ENCODE measurements at places on chromosomes 6 and 20.
A peak's percentile ranks its signal among the peaks of the same experiment; 100 is the strongest.

GRCh38 chr6:1591243-1591642 is 18.5 kb upstream of the FOXC1 start:
- DNase-seq, result no peak

DNA sequence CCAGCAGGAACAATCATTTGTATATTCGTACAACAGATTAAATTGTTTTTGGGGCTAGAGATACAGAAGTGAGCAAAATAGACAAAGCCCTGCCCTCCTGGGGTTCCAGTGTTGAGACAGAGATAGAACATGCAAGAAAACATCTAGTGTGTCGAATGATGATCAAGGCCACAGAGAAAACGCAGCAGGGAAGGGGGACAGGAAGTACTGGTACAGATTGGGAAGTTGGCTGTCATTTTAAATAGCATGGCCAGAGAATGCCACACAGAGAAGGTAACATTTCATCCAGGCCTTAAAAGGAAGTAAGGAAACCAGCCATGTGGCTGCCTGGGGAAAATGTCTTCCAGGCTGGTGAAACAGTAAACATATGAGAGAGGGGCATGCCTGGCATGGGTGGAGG is 202.6 kb upstream of the MYLIP start:
- DNase-seq, result peak; percentile 8

DNA sequence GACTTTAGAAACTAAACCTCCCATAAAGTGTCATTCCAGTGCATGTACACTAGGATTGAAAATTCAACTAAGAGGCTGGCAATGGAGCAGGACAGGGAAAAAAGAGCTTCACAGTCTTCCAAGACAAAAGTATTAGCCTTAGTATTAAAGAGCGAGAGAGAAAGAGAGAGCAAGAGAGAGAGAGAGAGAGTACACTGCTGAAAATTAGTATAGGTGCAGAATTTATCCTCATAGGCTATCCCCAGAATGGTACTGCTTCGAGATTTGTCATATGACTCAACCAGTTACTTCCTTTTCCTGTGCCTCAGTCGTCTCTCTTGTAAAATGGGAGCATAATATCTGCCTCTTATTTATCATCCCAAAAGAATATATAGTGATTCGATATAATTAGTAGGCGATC is 543.2 kb upstream of the JARID2 start:
- no peak for DNase-seq

- DNase-seq, result peak; percentile 82
Observed at GRCh38 chr6:46781478-46782378, 11.5 kb upstream of the MEP1A start.

DNA sequence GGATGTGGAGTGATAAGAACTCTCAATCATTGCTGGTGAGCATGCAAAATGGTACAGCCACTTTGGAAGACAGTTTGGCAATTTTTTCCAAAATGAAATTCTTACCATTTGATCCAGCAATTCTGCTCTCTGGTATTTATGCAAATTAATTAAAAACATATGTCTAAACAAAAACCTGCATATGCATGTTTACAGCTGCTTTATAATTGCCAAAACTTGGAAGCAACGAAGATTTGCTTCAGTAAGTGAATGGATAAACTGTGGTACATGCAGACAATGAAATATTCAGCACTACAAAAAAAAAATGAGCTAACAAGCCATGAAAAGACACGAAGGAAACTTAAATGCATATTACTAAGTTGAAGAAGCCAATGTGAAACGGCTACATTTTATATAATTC is 55.5 kb upstream of the SMLR1 start:
- DNase-seq, result no peak

DNA sequence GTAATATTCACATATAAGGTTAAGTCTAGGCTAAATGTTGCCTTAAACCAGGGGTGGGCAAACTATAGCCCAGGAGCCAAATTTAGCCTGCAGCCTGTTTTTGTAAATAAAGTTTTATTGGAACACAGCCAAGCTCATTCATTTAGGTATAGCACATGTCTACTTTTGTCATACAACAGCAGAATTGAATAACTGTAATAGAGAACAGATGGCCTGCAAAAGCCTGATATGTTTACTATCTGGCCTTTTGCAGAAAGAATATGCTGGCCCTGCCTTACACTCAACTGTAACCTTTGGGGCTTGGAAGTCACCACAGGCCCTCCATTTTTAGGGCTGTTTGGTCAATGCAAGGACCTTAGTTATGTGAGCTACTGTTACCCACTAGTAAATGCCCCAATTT is 17.7 kb upstream of the BCLAF1 start:
- DNase-seq, result no peak

DNA sequence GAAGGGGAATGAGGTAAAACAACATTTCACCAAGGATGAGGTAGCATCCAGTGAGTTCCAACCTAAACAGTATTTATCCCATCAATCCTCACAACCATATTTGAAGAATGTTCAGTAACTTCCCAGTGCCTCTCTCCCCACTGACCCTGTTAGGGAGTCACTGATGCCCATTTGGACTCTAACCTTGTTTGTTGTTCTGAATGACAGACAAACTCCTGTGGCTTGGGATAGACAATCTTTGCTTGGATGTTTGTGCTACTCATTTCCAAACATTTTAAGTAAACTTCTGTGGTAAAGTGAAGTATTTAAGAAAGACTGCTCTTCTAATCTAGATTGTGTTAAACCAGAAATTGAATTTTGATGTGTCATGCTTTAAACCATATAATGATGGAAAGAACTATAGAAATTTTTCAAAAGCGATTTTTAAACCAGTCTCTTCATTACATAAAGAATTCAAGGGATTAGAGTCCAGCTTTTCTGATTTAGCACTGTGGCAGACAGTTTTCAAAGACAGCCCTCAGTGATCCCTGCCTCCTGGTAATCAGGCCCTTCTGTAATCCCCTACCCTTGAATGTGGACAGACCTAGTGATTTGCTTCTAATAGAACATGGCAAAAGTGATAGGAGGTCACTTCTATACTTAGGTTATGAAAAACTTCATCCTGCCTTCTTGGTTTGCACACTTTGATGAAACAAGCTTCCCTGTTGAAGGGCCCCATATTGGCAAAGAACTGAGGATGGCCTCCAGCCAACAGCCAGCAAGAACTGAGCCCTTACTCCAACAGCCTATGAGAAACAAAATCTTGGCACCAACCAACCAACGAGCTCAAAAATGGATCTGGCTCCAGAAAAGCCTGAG is 191.6 kb downstream of the DST start:
- peak; percentile 31 for DNase-seq

Measured in cerebellar cortex (tissue), 1 donor.